ENCODE measurements at places on chromosomes 12 and 14.

GRCh38 chr12:111870706-111871105, 28.7 kb downstream of the MAPKAPK5 start:
- peaks cover 75% of the 10 kb centered on the region for H3K36me3 ChIP-seq
- no peak for DNase-seq
- no peaks in the 10 kb centered on the region for H3K27me3 ChIP-seq
- H3K27ac ChIP-seq, result no peak overlapping the region

DNA sequence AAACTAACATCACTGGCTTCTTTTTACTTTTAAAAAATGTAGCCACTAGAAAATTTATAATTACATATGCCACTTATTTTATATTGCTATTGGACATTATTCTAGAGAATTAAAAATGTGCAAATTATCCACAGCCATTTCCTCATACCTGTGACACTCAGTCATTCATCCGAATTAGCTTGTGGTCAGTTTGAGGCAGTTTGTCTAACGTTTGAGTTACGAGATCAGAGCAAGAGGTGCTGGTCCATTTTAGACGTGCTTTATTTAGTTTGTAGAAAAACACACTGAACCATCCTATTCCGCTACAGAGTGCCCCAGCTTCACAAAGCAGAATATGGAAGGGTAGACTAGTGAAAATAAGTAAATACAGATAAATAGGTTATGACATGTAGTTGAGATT, 513.0 kb downstream of the NRXN3 start:
- H3K4me1 ChIP-seq, result no peaks in the 10 kb centered on the region
- no peaks in the 10 kb centered on the region for H3K27me3 ChIP-seq
- no peak for DNase-seq
- H3K36me3 ChIP-seq, result no peaks in the 10 kb centered on the region

- H3K4me3 ChIP-seq, result no peak overlapping the region
- no peak overlapping the region for H3K27ac ChIP-seq
- no peak for DNase-seq
- H3K36me3 ChIP-seq, result no peaks in the 10 kb centered on the region
- no peaks in the 10 kb centered on the region for H3K4me1 ChIP-seq
These were observed 4.7 kb downstream of the FLRT2 start for GRCh38 chr14:85534458-85535293.

- H3K4me1 ChIP-seq, result peaks cover 63% of the 10 kb centered on the region
- H3K27me3 ChIP-seq, result peaks cover 24% of the 10 kb centered on the region
- peak overlapping the region; percentile 34 for H3K4me3 ChIP-seq
- peak; percentile 73 for DNase-seq
- no peaks in the 10 kb centered on the region for H3K36me3 ChIP-seq
These were observed 5.3 kb downstream of the ASB2 start for GRCh38 chr14:93970965-93971634.

- no peaks in the 10 kb centered on the region for H3K36me3 ChIP-seq
- H3K4me3 ChIP-seq, result no peak overlapping the region
- no peaks in the 10 kb centered on the region for H3K4me1 ChIP-seq
- DNase-seq, result no peak
- H3K27me3 ChIP-seq, result no peaks in the 10 kb centered on the region
These were observed 93.6 kb downstream of the STAB2 start for GRCh38 chr12:103680591-103681141.

- no peak overlapping the region for H3K4me3 ChIP-seq
- H3K36me3 ChIP-seq, result peaks cover 29% of the 10 kb centered on the region
- no peak for DNase-seq
- H3K27me3 ChIP-seq, result no peaks in the 10 kb centered on the region
These were observed 53.6 kb downstream of the FBXW8 start for GRCh38 chr12:116964054-116965050.

- H3K4me3 ChIP-seq, result no peak overlapping the region
- no peak for DNase-seq
- H3K4me1 ChIP-seq, result no peaks in the 10 kb centered on the region
- no peaks in the 10 kb centered on the region for H3K36me3 ChIP-seq
- peaks cover 17% of the 10 kb centered on the region for H3K27me3 ChIP-seq
These were observed 13.9 kb upstream of the VRK1 start for GRCh38 chr14:96783043-96783914.

- H3K27ac ChIP-seq, result no peak overlapping the region
- H3K4me3 ChIP-seq, result no peak overlapping the region
- H3K27me3 ChIP-seq, result no peaks in the 10 kb centered on the region
- no peak for DNase-seq
- H3K4me1 ChIP-seq, result no peaks in the 10 kb centered on the region
These were observed 34.4 kb upstream of the PMCH start for GRCh38 chr12:102232036-102232435.

- H3K4me3 ChIP-seq, result no peak overlapping the region
- H3K4me1 ChIP-seq, result no peaks in the 10 kb centered on the region
- no peaks in the 10 kb centered on the region for H3K36me3 ChIP-seq
- DNase-seq, result no peak
- H3K27ac ChIP-seq, result no peak overlapping the region
These were observed 350.0 kb downstream of the GALC start for GRCh38 chr14:87643005-87643404.

GRCh38 chr12:46490635-46491034, 118.1 kb upstream of the SLC38A2 start:
- peaks cover 27% of the 10 kb centered on the region for H3K4me1 ChIP-seq
- H3K36me3 ChIP-seq, result no peaks in the 10 kb centered on the region
- DNase-seq, result no peak
- no peak overlapping the region for H3K27ac ChIP-seq

DNA sequence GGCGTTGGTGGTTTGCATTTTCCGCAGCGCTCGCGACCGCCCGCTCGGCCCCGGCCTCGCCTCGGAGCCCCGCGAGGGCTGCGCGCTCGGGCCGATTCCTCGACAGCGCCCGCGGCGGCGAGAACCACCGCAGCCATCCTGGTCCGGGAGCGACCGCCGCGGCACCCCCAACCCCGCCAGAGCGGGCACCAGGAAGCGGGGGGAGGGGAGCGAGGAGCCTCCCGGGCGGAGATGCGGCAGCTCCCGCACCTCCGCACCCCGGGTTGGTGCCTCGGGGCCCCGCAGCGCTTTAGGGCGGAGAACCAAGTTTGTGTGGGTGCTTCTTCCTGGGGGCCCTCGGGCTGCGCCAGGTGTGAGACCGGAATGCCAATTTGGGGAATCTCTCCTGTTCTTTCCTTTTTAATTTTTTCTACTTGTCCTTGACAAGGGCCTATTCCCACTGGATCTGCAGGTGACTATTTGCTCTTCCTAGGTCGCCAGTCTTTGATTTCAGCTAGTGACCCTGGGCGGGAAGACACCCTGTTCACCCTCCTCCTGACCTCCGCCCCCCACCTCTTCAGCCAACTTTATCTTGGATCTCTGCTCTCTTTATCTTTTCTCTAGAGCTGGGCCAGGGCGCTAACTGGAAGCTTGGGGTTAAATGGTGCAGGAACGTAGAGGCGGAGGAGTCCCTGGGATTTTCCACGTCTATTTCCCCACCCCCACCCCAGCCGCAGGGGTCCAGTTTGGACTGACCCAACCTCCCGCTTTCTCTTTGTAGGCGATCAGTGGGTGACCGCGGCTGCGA, at the start of gene SOCS2:
Gene SOCS2 (plus strand): TSS at position 751 of the 787 bp plus-strand sequence. CDS start 223 bp downstream, outside the sequence.
- H3K36me3 ChIP-seq, result no peaks in the 10 kb centered on the region
- H3K27me3 ChIP-seq, result peaks cover 54% of the 10 kb centered on the region
- peaks cover 26% of the 10 kb centered on the region for H3K4me1 ChIP-seq
- DNase-seq, result peak; percentile 63
- H3K4me3 ChIP-seq, result peak within 1 kb of the TSS; percentile 64

DNA sequence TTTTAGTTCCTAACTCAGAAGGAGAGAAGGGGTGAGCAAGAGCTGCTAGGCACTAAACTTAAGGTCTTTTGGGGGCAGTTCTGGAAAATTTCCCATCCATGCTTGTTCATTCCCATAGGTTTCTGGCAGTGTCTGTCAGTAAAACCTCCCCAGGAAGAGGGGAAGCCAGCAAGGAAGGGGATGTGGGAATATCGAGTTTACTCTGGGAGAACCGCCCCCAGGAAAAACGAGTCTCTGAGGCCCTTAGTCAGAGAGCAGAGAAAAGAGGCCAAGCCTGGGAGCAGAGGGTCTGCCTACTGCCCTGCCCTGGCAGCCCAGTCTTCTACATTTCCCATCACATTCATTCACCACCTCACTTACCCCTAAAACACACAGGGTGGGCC, 55.9 kb downstream of the TMCC3 start:
- H3K4me3 ChIP-seq, result no peak overlapping the region
- DNase-seq, result no peak
- H3K36me3 ChIP-seq, result no peaks in the 10 kb centered on the region
- H3K27ac ChIP-seq, result no peak overlapping the region

- H3K4me1 ChIP-seq, result peaks cover 4% of the 10 kb centered on the region
- H3K27me3 ChIP-seq, result no peaks in the 10 kb centered on the region
- no peaks in the 10 kb centered on the region for H3K36me3 ChIP-seq
These were observed 38.1 kb upstream of the CDK17 start for GRCh38 chr12:96438330-96438729.

- H3K4me3 ChIP-seq, result peak overlapping the region; percentile 64
- H3K27me3 ChIP-seq, result no peaks in the 10 kb centered on the region
- H3K36me3 ChIP-seq, result no peaks in the 10 kb centered on the region
- no peak for DNase-seq
- H3K27ac ChIP-seq, result peak overlapping the region; percentile 65
- H3K4me1 ChIP-seq, result peaks cover 38% of the 10 kb centered on the region
These were observed 16.5 kb upstream of the YY1 start for GRCh38 chr14:100222224-100223093.

- H3K27me3 ChIP-seq, result no peaks in the 10 kb centered on the region
- no peaks in the 10 kb centered on the region for H3K4me1 ChIP-seq
- H3K36me3 ChIP-seq, result no peaks in the 10 kb centered on the region
These were observed 191.7 kb upstream of the GSC start for GRCh38 chr14:94961386-94962165.

GRCh38 chr14:92586963-92587699, 73.5 kb downstream of the RIN3 start:
- no peak overlapping the region for H3K4me3 ChIP-seq
- H3K4me1 ChIP-seq, result peaks cover 62% of the 10 kb centered on the region
- H3K27ac ChIP-seq, result peak overlapping the region; percentile 5
- no peak for DNase-seq
- H3K36me3 ChIP-seq, result no peaks in the 10 kb centered on the region
- H3K27me3 ChIP-seq, result no peaks in the 10 kb centered on the region

- H3K36me3 ChIP-seq, result no peaks in the 10 kb centered on the region
- no peaks in the 10 kb centered on the region for H3K27me3 ChIP-seq
- no peak overlapping the region for H3K4me3 ChIP-seq
- no peak overlapping the region for H3K27ac ChIP-seq
- no peak for DNase-seq
These were observed 12.0 kb downstream of the TMEM119 start for GRCh38 chr12:108585864-108586263.

GRCh38 chr12:62562846-62563245, 96.2 kb downstream of the MON2 start:
- H3K4me3 ChIP-seq, result no peak overlapping the region
- no peak overlapping the region for H3K27ac ChIP-seq
- DNase-seq, result no peak
- H3K4me1 ChIP-seq, result no peaks in the 10 kb centered on the region
- no peaks in the 10 kb centered on the region for H3K27me3 ChIP-seq

GRCh38 chr12:79378496-79378895, 312.3 kb downstream of the PAWR start:
- no peak overlapping the region for H3K4me3 ChIP-seq
- no peak for DNase-seq
- no peak overlapping the region for H3K27ac ChIP-seq
- no peaks in the 10 kb centered on the region for H3K4me1 ChIP-seq
- H3K27me3 ChIP-seq, result no peaks in the 10 kb centered on the region
- H3K36me3 ChIP-seq, result no peaks in the 10 kb centered on the region

Data from B cell (primary cell).